ENCODE measurements at places on chromosomes 4 and X. TPM values are rescaled to one million over a fixed set of nuclear protein-coding genes. Genes with fewer than 3 reads are reported as not detected.
A peak's percentile ranks its signal among the peaks of the same experiment; 100 is the strongest.

DNA sequence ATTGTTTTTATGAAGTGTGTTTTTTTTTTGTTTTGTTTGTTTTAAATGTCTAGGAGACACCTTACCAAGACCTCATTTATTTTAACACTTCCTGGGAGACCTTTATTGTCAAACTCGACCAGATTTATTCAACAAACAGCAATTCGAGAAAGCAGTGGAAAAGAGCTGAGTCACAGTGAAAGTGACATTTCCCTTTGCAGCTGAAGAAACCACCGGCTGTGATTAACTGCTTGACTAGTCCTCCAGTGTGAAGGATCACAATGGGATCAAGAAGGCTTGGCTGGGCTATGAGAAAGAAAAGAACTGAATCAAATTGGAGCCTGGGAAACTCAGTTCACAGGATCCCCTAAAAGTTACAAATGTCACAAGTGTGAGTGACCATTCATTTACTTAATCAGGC is 11.9 kb upstream of the ADH7 start:
- DNase-seq = no peak

DNA sequence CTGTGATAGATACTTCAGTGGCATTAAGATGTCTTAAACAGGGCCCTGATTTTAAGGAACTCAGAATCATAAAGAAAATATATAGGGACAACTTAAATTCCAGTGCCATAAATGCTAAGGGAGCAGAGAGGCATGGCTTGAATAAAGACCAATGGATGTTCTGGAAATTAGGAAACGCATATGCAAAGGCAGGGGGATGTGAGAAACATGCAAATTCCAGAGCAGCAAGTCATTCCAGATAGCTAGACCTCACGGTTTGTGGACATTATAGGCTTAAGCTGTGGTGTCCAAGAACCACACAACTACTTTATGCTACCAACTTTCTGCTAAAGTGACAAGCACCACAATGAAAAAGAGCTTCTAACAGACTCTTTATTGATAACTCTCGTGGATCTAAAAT is 132.6 kb upstream of the ANK2 start:
- no peak for DNase-seq

- DNase-seq = peak; percentile 20
These were observed 773 bp upstream of the ZNF827 start for GRCh38 chr4:145939441-145939750.

- DNase-seq = peak; percentile 39
These were observed 51.2 kb downstream of the GC start for GRCh38 chr4:71732706-71733105.

- no peak for DNase-seq
These were observed 86.7 kb upstream of the C1QTNF7 start for GRCh38 chr4:15340902-15341732.

DNA sequence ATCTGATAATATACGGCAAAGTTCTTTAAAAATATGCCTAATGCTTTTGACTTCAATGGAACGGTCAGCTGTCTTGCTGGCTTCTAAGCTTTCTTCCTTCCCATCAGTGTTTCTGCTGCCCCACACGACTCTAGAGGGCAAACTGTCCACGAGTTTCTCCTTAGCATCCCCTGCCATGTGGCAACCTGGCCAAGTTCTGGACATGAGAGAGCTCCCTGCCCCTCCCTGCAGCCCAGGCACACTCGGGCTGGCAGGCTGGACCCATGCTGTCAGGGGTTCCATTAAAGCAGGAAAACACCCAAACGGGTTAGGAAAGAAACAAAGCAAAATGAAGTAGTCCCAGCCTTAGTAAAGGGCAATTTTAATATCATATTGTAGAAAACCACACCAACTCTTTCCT is 38.8 kb downstream of the KDR start:
- no peak for DNase-seq

- no peak for DNase-seq
These were observed 552 bp downstream of the PIM2 start for GRCh38 chrX:48918301-48918642.

The CBLL2 gene
- not detected for total RNA-seq

The C4orf51 gene
- total RNA-seq = not detected

The ADH6 gene
- total RNA-seq = not detected

The STATH gene
- total RNA-seq = not detected

The MND1 gene
- 2.8 TPM for total RNA-seq
